ENCODE measurements at places on chromosomes 5 and 9.

GRCh38 chr5:56302027-56302426, 68.9 kb upstream of the ANKRD55 start:
- DNase-seq: no peak

DNA sequence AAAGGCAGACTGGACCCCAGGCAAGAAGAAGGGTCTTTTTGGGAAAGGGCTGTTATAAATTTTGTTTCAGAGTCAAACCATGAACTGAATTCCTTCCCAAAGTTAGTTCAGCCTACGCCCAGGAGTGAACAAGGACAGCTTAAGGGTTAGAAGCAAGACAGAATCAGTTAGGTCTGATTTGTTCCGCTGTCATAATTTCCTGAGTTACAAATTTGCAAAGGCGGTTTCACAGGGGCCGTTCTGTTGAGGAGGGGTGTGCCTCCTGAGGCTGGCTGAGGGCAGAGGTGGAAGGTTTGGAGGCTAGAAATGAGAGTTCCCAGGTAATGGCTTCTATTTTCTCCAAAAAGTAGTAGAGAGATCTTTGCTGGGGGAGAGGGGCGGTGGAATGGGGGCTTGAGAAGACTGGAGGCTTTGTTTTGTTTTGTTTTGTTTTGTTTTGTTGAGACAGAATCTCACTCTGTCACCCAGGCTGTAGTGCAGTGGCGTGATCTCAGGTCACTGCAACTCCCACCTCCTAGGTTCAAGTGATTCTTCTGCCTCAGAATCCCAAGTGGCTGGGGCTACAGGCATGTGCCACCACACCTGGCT, 4.1 kb upstream of the CERCAM start:
- DNase-seq: no peak

DNA sequence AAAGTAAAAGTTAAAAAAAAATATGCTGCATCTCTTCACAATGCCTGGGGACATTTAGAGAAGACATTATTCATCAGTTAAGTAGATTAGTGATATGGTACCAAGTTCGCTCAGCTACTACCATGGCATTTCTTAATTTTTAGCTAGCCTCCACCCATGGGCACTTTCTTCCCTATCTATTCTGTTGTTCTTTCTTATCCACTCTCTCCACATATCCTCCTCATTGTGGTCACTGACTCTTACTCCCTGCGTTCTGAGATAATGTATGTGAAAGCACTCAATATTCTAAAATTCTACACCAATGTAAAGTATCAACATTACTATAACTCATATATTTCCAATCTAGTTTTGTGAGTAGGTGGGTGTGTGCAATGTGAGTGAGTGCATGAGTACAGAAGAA, 609.7 kb upstream of the DAB2 start:
- DNase-seq: no peak

DNA sequence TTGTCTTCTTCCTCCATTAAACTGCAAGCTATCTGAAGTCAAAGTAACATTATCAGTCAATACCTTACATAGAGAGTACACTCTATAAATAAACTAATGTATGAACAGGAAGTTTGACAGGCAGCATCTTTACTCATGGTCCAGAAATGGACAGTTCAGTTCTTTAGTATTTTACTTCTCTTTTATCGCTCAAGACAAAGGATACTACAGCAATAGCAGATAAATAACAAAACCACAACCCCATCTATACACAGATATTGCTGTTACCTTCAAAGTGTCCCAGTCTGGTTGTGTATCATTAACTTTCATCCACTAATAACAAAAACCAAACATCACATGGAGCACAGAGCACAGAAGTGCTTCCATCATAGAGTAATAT, 46.4 kb downstream of the SEMA5A start:
- DNase-seq: no peak

DNA sequence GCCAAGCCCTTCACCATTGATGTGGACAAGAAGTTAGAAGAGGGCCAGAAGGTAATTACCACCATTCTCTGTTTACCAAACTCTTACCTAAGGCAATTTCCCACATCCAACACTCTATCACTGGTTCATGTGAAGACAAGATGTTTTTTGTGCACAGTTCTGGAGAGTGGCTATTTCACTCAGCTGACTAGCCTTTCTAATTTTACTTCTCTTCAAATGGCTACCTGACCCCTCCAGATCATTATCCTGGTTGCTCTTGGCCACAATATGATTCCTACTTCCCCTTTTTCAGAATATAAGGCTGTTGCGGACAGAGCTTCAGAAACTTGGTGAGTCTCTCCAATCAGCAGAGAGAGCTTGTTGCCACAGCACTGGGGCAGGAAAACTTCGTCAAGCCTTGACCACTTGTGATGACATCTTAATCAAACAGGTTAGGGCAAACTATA, 7.1 kb downstream of the KIF20A start:
- no peak for DNase-seq

DNA sequence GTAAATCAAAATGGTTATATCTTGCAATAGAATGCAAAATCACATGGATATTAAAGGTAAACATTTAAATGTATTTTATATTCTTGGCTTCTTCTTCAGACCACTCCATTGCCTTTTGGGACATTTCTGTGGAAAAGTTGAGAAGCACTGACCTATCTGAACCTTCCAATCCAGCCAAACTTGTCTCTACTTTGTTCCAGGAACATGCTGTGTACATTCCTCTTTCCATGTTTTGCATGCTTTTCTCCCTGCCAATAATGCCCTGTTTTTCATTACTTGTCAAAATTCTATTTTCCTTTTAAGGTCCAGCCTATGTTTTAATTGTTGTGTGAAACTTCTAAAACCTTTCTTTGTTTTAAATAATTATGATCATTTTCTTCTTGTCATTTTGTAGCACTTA, 28.3 kb downstream of the JAK2 start:
- DNase-seq: no peak

DNA sequence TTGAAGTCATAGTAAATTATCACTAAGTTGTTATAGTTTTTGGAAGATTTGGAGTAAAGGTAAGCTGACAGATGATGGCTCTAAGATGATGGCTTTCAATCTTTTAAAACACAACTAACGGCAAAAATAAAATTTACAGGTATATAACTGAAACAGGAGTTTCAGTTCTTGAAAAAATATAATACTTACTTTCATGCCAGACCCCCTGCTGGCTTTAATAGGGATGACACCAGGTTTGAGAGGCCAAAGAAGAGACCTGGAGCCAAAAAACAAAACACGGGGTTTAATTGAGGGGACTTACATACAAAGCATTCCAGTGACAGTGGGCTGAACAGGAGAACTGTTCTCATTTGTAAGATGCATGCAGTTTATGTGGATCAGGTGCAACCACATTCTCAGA, 301.7 kb upstream of the PCSK5 start:
- DNase-seq: no peak

DNA sequence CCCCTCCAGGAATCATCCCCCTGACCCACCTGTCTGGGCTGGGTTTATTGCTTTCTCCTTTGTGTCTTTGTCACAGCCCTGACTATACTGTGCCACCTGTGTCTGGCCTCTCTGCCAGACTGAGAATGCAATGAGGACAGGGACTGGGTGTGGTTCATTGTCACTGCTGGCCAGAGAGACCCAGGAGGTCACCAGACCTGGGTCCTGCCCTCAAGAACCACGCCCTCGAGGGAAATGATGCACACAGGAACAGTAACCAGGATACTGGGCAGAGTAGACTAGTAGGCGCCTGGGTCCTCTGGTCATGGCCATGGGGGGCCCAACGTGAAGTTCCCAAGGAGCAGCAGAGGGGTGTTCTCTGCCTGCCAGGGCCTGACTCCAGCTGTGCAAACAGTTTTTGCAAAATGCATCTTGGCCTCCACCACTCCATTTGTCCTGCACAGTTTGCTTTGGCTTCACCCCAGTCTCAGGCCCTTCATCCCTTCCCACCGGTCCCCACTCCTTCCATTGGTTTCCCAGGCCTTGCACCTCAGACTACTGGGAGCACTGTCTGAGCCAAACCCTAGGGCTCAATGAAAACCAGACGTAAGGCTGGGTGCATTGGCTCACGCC, 17.8 kb downstream of the RGS3 start:
- DNase-seq: peak; percentile 48

GRCh38 chr9:117936185-117937130, 232.3 kb downstream of the TLR4 start:
- DNase-seq: no peak

- no peak for DNase-seq
Measured at GRCh38 chr9:135587658-135588057, 26.1 kb downstream of the PAEP start.

- no peak for DNase-seq
Measured at GRCh38 chr5:173069671-173070070, 13.5 kb downstream of the CREBRF start.

DNA sequence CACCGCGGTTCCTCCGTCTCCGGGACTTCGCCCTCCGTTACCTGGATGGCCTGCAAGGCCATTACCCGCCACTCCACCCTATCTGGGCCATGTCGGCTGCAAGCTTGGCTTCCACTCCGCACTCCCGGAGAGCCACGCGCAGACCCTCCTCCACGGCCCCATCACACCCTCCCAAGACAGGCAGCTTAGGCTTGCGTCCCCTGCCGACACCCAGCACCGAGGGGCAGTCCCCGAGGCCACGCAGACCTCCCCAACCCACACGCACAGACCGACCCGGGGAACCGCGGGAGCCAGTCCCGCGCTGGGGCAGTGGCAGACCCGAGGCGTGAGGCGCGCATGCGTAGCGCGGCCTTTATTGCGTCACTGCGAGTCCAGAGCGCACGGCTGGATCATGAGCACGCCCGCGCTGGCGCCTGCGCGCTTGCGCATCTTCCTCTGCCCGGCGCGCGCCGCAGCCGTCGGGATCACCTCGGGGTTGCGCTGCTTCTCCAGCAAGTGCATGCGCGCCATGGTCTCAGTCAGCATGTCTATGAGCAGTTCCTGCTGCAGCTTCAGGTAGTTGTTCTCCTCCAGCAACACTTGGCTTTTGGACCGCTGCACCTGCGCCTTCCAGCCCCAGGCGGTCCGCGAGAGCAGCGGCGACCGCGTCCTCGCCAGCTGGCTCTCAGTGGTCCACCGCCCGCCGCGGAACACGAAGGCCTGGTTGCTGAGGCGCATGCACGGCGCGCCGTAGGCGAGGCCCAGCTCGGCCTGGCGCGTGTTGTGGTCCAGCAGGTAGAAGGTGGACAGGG, 2.4 kb downstream of the CBY3 start:
- peak; percentile 97 for DNase-seq

- DNase-seq: no peak
Measured at GRCh38 chr9:16505199-16505598, 365.3 kb downstream of the BNC2 start.

DNA sequence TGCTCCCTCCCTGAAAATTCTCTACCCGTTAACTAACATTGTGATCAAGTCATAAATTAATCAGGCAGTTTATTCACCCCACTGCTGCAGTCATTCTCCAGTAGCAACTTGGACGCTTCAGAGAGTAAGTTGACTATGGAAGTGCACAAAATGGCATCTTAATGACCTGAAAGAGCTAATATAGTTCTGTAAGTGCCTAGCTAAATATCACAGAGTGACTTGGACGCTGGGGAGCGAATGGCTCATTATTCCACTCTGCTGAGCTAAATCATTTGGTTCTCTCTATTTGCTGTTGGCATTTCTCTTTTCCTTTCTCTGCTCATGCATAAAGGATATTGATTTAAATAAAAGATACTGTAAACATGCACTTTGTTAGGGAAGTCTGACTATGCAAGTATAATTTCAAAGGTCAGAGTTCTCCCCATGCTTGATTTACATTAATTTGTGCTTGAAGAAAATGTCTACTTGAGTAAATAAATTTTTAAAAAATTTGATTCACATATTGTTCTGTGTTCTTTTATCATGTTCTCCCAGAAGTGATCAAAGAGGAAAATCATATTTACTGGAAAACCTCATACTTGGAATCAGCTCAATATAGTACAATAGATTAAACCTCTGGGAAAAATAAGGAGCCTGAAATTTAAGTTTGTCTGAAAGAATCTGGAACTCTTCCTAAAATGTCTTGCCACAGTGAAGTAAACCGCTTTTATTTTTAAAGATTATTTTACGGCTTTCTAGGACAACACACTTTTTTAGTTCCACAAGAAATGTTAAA, 169.5 kb upstream of the HAPLN1 start:
- DNase-seq: no peak

GRCh38 chr9:2362150-2362549, 259.4 kb upstream of the VLDLR start:
- no peak for DNase-seq

DNA sequence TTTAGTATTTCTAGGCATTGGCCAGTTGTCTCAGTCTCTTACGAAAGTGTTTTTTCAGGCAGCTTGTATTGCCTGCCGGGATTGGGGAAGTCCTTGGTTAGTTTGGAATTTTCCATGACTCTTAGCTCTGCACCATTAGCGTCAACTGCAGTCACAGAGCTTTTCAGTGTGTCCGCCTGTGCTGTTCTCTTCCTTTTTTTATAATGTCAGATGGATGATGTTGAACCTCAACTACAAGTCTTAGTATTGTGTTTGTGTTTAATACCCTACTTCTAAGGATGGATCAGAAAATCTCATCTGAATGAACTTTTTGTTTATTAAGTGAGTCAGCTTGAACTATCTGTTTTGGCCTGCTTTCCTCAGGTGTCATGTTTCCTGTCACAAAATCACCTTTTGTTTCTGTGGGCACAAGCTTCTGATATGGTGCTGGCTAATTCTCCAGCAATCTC, 33.1 kb downstream of the ATP6V0E1 start:
- no peak for DNase-seq

DNA sequence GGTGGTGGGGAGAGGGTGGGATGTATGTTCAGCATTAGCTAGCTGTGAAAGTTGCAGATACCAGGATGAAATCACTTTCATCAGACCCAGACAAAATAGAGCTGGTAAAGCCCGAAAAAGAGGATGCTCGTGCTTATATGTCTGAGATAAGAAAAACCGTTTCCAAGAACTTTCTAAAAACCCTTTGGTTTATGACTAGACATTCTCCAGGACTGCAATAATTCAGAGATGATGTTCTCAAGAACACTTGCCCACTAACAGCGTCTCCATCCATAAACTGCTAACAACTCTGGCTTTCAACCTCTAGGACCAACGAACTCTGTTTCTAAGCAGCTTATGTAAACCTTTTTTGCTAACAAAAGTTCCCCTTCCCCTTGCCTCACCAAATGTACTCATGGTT, 8.4 kb upstream of the AMACR start:
- no peak for DNase-seq

DNA sequence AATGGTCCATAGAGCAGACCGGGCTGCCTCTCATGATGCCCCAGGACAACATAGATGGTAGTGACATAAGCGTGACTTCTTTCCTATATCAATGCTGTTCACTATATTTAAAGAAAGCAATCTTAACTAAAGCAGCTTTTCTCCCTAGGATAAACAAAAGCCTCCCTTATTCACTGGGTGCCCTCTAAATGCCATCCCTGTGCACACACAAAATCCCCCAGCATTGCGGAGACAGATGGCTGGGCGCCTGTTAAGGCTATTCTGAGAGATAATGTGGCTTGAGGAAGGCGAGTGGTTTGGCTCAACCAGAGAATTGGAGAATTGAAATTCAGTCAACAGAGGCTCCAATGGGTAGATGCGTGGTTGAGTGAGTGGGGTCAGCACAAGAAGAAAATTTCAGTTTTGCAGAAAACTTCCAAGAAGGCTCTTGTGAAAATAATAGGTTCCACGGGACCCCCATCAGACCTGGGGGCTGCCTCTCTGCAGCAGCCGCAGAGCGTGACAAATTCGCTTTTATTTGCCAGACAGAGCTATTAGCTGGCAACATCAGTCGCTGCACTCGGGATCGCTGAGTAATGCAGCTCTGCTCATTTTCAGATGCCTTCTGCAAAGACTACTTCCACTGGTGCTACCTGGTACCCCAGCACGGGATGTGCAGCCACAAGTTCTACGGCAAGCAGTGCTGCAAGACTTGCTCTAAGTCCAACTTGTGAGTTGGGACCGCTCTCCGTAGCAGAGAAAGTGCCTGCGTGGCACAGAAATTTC, 103.9 kb upstream of the ICE1 start:
- DNase-seq: no peak

Data from colonic mucosa (tissue), 4 donors.